ENCODE measurements at places on chromosomes 13 and 19. TPM values are rescaled to one million over a fixed set of nuclear protein-coding genes. Genes with fewer than 3 reads are reported as not detected.
A peak's percentile ranks its signal among the peaks of the same experiment; 100 is the strongest.

CUL4A gene
- 108 TPM for total RNA-seq

HIF3A gene
- not detected for total RNA-seq

DNA sequence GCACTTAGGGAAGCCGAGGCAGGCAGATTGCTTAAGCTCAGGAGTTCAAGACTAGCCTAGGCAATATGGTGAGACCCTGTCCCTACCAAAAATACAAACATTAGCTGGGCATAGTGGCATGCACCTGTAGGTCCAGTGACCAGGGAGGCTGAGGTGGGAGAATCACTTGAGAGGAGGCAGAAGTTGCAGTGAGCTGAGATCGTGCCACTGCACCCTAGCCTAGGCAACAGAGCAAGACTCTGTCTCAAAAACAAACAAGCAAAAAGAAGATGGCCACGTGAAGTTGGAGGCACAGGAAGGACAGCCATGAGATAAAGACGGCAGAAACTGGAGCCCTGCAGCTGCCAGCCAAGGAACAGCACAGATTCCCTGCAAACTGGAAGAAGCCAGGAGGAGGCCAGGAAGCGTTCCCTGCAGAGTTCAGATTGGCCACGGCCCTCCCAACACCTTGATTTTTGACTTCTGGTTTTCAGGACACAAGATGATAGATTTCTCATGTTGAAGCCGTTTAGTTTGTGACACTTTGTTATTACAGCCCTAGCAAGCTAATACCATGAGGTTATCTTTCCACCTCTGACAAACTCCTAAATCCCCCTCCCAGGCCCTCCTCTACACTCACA is 786.7 kb downstream of the UQCRFS1 start:
- DNase-seq, result no peak

- DNase-seq, result peak; percentile 52
Measured at GRCh38 chr19:45161738-45162607, 1.2 kb upstream of the NKPD1 start.
